ENCODE measurements at places on chromosomes 12 and 14.

DNA sequence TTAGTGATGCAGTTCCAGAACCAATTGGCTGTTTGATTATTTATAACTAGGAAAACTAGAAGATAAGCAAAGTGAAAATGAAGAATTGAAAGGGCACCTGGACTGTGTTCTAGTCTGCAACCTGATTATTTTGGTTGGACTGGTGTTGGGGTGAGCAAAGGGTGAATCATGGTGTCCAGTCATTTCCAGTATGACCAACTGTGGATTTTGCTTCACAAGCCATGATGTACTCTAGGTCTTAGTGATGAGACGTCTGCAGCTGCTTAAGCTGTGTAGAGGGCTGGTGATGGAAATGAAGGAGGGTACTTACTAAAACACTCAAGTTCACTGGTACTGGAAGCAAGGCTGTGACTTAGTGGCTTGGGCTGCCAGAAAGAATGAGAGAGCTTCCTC lies 193.2 kb upstream of the FRMD6 start:
- DNase-seq = no peak

DNA sequence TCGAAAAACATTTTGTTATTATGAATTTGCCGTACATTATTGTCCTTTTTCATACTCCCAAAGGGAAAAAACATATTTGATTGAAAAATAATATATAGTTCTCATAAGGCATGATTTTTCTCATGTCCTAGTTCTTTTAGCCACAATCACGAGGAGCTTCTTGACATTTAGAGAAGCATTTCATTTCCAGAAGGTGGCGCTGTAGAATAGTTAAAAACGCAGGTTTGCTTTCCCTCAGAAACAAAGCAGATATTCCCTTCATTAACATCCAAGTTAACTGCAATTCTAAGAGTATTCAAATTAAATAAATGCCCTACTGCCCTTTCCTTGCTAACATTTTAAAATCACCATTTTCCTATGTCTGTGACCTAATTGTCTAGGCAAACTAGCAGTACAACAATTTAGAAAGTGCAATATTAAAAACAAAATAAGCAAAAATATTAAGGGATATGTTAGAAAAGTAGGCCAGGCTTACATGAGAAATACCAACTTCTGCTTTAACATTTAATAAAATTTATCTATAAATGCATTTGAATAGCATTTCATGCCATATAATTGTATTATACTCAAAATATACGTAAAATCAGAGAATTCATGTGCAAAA lies 10.9 kb upstream of the PIK3C2G start:
- DNase-seq = peak; percentile 47

GRCh38 chr14:34035177-34035933 lies 84.5 kb upstream of the EGLN3 start:
- DNase-seq = no peak

- DNase-seq = no peak
These were observed 28.1 kb downstream of the CBX5 start for GRCh38 chr12:54251667-54252284.

DNA sequence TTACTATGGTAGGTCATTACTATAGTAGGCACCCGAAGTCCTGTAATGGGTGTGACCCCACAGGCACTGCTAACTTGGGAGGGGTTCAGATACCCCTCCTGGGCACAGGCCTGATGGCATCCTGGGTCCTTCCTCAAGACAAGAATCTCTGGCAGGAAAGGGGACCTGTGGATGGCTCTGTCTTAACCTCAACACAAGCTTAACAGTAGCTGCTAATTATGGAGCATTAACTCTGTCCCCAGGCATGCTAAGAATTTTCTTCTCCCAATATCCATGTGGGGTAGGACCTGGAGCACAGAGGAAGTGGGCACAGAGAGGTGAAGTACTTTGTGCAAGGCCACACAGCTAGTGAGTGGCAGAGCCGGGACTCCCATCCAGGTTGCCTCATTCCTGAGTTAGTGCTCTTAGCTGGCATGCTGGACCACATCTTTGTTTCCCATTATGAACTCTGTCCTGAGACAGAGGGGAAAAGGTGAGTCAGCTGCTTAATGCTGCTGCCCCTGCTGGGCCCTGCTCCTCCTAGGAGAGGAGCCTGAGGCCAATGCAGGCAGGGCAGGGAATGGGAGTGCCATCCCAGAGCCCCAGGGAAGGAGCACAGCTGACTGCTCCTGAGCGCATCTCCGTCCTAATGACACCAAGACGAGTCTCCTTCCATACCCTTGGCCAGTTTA lies 32.1 kb downstream of the GALNT16 start:
- DNase-seq = no peak

DNA sequence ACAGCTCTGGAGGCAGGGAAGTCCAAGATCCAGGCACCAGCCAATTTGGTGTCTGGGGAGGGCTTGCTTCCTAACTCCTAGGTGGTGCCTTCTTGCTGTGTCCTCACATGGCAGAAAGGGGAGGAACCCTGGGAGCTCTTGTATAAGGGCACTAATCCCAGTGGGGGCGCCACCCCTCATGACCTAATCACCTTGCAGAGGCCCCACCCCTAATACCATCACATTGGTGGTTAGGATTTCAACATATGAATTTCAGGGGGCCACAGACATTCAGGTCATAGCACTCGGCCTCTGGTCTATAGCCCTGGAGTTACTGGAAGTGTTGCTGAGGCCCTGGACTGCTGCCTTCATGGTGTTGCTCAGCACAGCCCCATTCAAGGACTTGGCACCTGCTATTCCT lies 14.6 kb downstream of the PSMD9 start:
- no peak for DNase-seq
